SK-N-SH treated with all-trans-retinoic acid at 6 μM for 48 hours (cell line): ENCODE measurements at places on chromosomes 5 and 9.

- ATAC-seq: no peak
Measured at GRCh38 chr5:117588611-117589010, 1014.0 kb upstream of the SEMA6A start.

DNA sequence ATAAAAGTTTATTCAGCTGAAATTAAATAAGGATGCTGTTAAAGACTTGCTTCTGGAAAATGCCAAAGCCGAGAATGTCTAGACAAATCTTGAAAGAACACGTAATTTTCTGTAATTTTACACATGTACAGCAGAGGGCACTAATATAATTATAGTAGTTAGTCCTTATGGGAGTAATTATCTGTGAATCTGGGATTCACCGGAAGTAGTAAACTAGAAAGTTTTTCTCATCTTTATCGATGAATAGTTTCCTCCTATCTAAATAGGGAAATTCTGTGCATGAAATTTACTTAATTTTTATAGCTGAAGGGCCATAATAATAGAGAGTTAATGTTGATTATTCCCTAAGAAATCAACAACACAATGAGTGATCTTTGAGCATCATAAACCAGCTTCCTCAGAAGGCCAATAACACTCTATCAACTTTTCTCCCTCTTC lies 18.4 kb upstream of the CNTLN start:
- peak; percentile 64; the same call in 2 of the 3 replicates for ATAC-seq

DNA sequence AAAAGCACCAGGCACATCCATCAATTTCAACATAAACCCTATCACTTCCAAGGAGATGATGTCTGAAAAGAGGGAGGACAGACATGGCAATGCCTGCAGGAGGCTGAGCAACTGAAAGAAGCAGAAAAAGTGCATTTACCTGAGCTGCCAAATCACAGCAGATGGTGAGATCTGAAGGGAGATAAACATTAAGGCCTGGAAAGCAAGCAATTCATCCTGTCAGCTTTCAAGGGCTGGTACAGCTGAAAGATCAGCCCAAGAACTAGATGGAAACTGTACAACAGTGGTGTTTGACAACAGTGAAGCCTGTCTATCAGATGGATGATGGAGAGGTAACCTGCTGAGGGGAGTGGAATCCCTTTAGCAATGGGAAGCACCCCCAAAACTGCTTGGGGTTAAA lies 433.2 kb upstream of the ZNF608 start:
- no peak for ATAC-seq

- ATAC-seq: peak; percentile 36
Measured at GRCh38 chr9:27407491-27407890, 110.5 kb upstream of the EQTN start.

DNA sequence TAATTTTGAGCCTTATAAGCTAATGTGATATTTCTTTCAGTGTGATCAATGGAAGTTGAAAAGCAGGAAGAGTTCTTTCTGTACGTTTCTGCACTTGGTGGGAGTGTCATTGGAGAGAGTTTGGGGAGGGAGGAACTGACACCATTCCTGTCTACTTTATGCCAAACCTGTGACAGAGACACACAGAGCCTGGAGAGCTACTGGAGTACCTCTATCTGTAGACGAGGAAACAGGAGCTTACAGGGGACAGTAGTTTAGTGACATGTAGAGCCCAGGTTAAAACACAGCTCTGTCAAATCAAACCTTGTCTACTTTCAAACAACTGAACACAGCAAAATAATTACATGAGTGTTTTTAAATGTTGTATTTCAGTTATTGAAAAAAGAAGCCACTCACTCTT lies 103.6 kb downstream of the PDE4D start:
- ATAC-seq: no peak

- no peak for ATAC-seq
Measured at GRCh38 chr5:170389550-170389892, 354 bp upstream of the KCNMB1 start.

- ATAC-seq: no peak
Measured at GRCh38 chr9:128006332-128006996, 25.7 kb upstream of the EEIG1 start.

- ATAC-seq: peak; percentile 80
Measured at GRCh38 chr9:86407022-86407421, 52.8 kb upstream of the TUT7 start.

DNA sequence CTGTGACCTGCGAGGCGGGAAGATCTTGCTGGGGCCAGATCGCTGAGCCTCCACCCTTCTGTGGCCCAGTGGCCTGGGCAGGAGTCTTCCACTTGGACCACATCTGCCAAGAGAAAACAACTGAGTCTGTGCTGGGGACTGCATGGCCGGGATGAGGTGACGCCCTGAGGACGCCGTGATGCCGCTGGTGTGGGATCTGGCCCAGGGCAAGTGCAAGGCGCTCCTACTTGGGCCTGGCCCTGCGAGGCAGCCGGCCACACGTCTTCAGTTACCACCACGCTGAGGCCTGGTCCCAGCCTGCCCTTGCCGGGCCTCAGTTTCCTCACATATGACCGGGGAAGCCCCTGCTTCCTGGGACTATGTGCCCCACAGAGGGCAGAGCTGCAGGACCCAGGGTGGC lies 133.4 kb downstream of the SLC25A46 start:
- no peak for ATAC-seq

GRCh38 chr5:75756981-75757380 lies 39.7 kb upstream of the POC5 start:
- ATAC-seq: no peak

DNA sequence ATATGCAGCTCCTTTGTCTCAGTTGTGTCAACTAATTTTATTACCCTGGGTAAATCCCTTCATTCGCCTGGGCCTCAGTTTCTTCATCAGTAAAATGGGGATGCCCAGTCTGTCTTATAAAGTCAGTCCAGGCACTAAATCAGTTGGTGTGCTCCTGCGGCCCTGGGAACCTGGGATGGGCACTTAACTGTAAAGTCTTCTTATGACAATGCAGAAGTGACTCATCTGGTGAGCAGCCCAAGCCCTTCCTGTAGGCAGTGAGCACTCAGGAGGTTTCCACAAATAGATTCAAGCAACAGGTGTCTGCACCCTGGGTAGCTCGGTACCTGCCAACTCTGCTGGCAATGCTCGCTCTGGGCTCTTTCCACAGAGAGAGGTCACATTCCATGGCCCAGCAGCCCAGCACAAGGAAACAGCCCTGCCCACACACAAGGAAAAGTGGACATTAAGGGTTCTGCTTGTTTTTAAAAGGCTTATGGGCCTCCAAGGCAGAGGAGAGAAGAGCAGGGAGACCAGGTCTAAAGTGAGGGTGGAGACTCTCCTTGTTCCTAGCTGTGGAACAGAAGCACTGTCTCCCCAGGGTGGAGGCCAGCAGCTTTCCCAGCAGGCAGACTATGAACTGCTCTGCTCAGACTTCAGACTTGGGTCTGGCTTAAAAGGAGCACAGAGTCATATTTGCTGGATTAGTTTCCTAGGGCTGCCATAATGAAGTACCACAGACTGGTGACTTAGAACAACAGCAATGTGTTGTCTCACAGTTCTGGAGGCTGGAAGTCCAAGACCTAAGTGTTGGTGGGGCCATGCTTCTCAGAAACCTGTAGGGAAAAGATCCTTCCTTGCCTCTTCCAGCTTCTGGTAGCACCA lies 89.7 kb upstream of the ADRA1B start:
- ATAC-seq: peak; percentile 87

DNA sequence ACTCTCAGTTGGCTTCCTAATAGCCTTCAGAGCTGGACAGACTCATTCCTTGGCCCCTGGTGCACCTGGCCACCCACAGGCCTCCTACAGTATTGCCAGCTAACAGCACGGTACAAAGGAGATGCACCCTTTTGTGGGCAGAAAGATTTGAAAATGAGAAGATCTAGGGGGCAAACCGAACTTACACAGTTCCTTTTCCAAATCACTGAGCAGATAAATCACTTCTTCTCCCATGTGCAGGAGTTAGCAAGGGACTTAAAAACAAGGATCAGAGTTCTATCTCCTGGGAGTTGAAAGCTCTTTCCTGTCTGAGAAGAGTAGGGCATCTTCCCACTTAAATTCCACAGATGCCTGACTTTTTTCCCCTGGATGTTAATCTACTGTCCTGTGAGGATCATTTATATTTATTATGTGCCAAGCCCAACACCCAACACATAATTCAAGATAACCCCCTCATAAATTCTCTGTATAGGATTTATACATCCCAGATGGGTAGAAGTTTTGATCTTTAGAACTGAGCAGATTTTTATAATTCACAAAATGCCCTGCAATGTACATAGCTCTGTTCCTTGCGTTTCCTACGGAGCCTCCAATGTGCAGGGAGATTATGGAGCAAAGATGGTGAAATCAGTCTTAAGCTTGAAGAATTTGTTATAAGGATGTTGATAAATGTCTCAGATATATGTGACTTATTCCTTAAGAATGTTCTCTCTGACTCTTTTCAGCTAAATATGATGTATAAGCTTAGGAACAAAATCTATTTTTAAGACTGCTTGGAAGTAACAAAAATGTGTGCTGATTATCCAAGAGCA lies 207.2 kb upstream of the DAPK1 start:
- peak; percentile 89 for ATAC-seq

- ATAC-seq: no peak
Measured at GRCh38 chr5:166257661-166258060, 2033.8 kb upstream of the WWC1 start.

GRCh38 chr9:135148386-135148785 lies 60.9 kb downstream of the OLFM1 start:
- no peak for ATAC-seq

GRCh38 chr5:137624786-137625349 lies 111.0 kb downstream of the KLHL3 start:
- ATAC-seq: no peak

- peak; percentile 56 for ATAC-seq
Measured at GRCh38 chr5:74679966-74680365, 5.1 kb upstream of the HEXB start.

DNA sequence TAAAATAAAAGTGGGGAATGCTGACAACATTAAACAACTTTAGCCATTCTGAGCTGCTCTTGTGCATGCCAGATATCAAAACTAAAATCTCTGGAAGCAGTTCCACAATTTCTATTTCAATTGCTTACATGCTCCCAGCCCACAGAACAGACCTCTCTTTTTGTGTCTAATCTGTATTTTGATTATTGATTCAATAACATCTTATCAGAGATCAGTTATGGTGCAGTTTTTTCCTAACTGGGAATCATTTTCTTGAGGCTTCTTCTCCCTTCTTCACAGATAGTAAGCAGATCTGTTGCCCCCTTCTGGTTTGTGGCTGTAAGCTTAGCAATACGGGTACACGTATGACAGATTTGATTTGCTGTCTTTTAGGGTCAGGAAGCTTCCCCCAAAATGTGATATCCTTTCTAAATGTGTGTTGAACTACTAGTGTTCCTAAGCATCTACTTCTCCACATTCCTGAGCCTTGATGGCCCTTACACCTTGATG lies 39.4 kb downstream of the MRPS27 start:
- peak; percentile 84 for ATAC-seq

- ATAC-seq: no peak
Measured at GRCh38 chr9:79240774-79241173, 331.0 kb upstream of the TLE4 start.

- ATAC-seq: no peak
Measured at GRCh38 chr5:175700991-175701390, 43.1 kb downstream of the HRH2 start.

GRCh38 chr5:151222790-151223446 lies 974 bp downstream of the CCDC69 start:
- ATAC-seq: peak; percentile 10

- no peak for ATAC-seq
Measured at GRCh38 chr9:71036501-71036900, 84.9 kb downstream of the TRPM3 start.

DNA sequence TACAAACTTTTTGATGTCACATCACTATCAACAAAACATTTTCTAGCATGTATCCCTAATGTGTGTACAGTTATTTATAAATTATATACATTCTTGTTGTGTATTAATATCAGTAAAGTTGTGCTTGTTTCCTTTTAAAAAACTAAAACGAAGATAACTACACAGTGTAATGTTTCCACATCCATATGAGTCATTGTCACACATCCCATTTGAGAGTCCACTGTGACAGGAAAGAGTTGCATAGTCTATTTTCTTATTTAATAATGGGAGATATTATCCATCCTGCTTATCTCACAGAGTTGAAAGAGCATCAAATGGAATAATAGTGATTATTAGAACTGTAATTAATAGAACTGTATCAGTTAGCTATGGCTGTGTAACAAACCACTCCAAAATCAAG lies 434.0 kb upstream of the CLINT1 start:
- ATAC-seq: no peak

GRCh38 chr9:78252616-78253015 lies 16.7 kb downstream of the CEP78 start:
- ATAC-seq: no peak

DNA sequence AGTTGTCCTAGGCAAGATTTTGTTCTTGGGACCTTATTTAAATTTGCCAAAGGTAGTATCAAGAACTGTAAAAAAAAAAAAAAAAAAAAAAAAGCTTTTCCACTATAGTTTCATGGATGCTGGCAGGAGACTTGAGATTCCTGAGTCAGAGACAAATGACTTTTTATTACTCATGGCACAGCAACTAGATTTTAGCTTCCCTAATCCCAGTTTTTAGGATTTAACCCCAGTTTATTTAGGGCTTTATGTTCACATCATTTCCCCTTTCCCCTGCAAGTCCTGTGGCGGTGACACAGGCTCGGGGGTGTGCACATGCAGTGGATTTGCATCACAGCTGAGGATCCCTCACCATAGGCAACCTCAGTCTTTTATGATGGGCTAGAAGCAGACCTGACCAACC lies 144.9 kb downstream of the GOLPH3 start:
- no peak for ATAC-seq

DNA sequence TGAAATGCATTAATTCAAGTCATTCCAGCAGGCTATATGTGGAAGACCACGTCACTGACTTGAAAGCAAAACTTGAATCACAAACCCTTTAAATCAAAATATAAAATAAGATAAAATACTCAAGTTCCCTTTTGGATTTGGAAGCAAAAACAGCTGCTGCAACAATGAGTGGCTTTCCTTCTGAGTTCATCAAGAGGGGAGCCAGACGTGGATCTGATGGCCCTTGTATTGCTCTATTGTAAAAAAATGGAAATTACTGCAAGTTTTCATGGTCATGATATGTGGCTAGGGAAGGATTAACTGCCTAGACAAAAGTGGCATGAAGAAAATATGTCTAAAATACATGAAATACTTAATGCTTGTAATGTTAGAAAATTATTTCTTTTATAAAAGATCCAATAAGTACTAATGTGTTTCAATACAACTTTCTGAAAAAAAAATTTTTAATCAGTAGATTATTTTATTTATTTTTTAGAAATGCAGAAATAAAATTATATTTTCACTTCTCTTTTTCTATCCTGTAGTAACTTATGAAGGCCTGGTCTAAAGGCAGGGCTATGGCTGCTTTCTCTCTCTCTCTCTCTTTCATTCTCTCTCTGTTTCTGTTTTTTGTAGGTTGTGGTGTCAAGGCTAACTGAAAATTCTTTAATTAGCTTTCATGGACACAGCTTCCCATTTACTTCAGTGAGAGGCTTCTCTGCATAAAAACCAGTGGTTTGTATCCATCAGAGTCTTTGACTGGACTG lies 24.0 kb downstream of the LIX1 start:
- ATAC-seq: no peak

- no peak for ATAC-seq
Measured at GRCh38 chr9:87464110-87464991, 33.3 kb upstream of the DAPK1 start.

- ATAC-seq: no peak
Measured at GRCh38 chr9:107683566-107683965, 194.0 kb upstream of the KLF4 start.
